ENCODE measurements at places on chromosomes 1 and 21.

GRCh38 chr1:220189750-220190347, 82.4 kb downstream of the RAB3GAP2 start:
- no peak for DNase-seq

- no peak for DNase-seq
These were observed 49.4 kb downstream of the LGR6 start for GRCh38 chr1:202243006-202243405.

DNA sequence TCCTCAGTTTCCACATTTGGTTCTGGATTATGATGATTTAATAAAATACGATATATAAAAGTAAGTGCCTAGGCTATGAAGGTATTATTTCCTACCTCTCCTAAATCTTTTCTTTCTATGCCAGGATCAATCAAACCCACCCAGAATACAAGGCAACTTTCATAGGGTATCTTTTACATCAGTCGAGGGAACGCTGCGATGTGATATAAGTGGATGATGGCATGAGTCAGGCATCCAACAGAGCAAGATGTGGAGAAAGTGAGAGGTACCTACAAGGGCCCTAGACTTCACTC, 781 bp downstream of the TTLL7 start:
- no peak for DNase-seq

- no peak for DNase-seq
These were observed 88.6 kb upstream of the GNG12 start for GRCh38 chr1:67921725-67922489.

GRCh38 chr1:60716472-60716871, 365.9 kb upstream of the NFIA start:
- DNase-seq = no peak

DNA sequence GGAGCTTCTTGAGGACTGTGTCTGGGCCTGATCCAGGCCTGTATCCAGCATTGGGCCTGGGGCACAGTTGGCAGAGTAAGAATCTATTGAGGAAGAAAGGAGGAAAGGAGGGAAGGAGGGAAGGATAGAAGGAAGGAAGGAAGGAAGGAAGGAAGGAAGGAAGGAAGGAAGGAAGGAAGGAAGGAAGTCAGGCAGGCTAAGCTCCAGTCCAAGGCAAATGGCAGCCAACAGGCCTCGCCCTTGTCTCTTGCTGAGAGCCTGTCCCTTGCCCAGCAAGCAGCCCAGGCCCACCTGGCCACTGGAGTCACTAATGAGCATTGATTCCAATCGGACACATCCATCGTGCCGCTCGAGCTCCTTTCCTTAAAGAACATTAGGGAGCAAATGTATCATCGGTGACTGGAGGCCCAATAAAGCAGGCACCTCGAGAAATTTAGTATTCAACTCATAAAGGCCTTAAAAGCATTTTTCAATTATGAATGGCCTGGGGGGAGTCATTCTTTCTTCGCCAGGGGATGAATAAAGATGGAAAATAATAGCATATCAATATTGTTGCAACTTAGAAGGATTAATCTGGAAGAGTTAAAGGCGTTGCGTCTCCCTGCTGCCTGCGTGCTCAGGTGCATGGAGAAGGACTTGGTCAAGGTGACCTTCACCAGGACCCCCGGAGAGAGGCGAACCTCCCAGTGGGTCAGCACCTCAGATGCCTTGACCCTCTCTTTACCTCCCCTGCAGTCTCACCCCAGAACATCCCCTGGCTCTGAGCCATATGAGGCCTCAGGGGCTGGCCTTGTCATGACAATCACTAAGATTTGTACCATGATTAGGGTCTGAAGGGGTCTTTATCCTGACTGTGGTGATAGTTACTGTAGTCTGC, 144.5 kb upstream of the RUNX3 start:
- DNase-seq = no peak

- DNase-seq = no peak
These were observed 167.4 kb downstream of the HHAT start for GRCh38 chr1:210496063-210496462.

DNA sequence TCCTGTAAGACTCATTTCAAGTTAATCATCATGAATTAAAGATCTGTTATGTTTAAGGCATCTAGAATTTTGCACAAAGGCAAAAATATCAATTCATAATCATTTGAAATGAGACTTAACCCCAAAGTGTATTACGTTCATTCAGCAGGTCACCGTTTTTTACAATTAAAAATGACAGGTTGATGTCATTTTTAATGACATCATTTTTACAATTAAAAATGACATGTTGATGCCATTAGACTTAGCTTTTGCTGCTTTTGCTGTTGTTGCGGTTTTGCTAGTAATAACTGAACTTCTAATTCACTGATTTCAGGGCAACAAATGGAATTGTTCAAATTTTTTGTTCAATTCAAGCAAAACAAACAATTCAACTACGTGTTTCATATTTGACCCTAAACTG, 17.0 kb downstream of the PRMT6 start:
- DNase-seq = no peak

DNA sequence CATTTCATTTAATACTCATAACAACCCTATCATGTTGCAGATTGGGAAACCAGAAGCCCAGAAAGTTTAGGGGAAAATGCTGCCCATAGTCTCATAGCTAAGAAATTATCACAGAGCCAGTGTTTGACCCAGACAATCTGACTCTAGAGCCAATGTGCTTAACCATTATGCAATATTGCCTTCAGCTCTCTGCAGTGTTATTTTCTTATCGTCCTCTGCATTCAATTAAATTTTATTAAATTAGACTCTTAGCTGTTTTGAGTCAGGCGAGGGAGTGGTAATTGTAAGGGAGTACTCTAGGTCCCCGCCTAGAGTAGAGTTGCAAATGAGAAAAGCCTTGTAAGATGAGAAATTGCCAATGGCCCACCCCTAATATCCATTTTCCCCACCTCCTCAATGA, 191.1 kb downstream of the TTLL7 start:
- DNase-seq = no peak

DNA sequence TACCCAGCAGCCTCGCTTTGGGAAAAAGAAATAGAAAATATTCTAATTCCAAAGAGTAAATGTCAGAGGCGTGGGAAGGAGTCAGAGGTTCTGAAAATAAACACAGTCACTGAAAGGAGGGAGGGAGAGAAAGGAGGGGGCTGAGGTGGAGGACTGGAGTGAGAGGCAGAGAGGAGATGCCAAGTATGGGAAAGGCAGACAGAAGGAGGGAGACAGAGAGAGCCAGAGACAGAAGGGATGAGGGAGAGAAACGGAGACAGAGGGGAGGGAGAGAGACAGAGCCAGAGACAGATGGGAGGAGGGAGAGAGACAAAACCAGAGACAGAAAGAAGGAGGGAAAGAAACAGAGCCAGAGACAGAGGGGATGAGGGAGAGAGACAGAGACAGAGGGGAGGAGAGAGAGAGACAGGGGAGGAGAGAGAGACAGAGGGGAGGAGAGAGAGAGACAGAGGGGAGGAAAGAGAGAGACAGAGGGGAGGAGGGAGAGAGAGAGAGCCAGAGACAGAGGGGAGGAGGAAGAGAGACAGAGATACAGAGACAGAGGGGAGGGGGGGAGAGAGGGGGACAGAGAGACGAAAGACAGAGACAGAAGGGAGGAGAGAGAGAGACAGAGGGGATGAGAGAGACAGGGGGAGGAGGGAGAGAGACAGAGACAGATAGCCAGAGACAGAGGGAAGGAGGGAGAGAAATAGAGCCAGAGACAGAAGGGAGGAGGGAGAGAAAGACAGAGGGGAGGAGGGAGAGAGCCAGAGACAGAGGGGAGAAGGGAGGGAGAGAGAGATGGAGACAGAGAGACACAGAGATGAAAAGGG, 525.5 kb downstream of the MATN1 start:
- DNase-seq = no peak

DNA sequence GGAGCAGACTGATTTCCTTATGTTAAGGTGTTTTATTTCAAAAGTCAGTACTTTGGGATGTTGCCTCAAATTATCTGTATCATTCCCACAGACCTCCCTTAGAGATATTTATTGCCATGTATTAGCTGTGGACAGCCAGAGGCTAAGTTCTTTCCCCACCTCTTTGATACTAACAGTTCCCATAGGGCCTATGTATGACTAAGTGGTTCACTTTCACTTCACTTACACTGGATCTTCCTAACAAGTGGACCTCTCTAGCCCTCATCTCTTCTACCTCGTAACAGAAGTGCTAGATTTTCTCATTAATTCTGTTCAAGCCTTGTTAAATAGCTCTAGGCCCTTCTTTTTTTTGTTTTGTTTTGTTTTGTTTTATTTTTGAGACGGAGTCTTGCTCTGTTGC, 6.2 kb downstream of the TRAF5 start:
- no peak for DNase-seq

DNA sequence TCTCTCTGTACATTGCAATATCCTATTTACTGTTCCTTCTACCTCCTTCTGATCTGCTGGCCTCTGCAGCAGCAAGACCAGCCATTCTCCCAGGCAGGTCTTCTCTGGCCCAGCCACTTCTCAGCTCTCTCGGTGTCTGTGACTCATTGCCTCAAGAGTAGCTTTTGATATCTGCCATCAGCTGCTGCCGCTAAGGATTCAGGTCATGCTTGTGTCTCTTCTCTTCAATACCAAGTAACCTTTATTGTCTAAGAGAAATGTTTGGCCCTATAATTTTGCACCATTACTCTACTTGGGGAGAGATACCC, 101.8 kb downstream of the TMEM53 start:
- DNase-seq = no peak

GRCh38 chr21:39721885-39722284, 23.1 kb upstream of the IGSF5 start:
- DNase-seq = no peak

DNA sequence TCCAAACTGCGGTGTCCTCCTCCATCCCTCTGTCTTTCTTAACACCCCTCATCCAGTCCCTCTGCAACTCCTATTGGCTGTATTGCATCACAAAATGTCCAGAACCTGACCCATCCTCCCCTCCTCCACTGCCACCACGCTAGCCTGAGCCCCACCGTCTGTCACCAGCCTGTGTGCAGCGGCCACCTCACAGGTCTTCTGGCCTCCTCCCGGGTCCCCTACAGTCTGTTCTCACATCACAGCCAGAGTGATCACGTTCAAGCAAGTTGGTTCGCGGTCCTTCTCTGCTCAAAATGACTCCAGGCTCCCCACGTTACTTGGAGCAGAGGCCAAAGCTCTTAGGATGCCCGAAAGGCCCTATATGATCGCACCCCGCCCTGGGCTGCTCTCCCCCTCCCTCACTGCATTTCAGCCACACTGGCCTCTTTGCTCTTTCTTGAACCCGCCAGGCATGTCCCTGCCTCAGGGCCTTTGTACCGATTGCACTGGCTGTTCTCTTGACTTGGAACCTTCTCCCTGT, 2.4 kb upstream of the PADI4 start:
- DNase-seq = no peak

- DNase-seq = no peak
These were observed 7.0 kb downstream of the GPR37L1 start for GRCh38 chr1:202129453-202130296.

GRCh38 chr1:47529520-47530098, 91.8 kb downstream of the FOXD2 start:
- DNase-seq = no peak

- no peak for DNase-seq
These were observed 1.5 kb downstream of the L1TD1 start for GRCh38 chr1:62196086-62196690.

- DNase-seq = peak; percentile 13
These were observed 1.7 kb upstream of the TNFRSF9 start for GRCh38 chr1:7942214-7942921.

- DNase-seq = no peak
These were observed 687.7 kb downstream of the PTPRU start for GRCh38 chr1:29924017-29924431.

- no peak for DNase-seq
These were observed 3.9 kb upstream of the LEFTY2 start for GRCh38 chr1:225944951-225945350.

DNA sequence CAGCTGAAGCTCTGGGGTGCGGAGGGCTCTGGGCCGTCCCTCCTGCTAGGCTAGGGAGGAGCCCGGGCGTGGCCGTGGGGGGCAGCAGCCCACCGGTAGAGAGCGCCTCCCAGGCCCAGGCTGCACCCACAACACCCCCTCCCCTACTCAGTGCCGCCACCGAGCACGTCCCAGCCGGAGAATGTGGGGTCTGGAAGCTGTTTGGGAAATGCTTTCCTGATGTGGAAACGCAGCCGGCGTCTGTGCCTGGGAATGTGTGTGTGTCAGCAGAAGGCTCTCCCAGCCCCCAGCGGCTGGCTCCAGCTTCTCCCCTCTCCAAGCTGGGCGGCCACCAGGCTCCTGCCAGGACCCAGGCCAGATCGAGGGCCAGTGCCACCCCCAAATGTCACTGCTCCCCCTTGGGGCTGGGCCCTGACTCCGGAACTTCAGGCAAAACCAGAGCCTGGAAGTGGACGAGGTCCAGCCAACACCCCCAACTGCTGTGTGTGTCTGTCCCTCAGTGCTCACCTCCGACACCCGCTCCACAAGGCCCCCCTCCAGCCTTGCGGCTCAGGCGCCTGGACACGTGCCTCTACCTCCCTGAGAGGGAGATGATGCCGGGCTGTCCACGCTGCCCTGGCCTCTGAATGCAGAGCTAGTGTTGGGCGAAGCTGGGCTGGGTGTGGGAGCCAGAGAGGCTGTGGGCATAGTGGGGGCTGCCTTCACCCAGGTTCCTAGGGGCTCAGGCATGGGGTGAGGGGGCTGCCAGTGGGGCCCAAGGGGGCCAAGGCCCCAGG, 74.7 kb downstream of the MEGF6 start:
- DNase-seq = no peak

GRCh38 chr1:38053416-38054091, 7.0 kb upstream of the POU3F1 start:
- no peak for DNase-seq

DNA sequence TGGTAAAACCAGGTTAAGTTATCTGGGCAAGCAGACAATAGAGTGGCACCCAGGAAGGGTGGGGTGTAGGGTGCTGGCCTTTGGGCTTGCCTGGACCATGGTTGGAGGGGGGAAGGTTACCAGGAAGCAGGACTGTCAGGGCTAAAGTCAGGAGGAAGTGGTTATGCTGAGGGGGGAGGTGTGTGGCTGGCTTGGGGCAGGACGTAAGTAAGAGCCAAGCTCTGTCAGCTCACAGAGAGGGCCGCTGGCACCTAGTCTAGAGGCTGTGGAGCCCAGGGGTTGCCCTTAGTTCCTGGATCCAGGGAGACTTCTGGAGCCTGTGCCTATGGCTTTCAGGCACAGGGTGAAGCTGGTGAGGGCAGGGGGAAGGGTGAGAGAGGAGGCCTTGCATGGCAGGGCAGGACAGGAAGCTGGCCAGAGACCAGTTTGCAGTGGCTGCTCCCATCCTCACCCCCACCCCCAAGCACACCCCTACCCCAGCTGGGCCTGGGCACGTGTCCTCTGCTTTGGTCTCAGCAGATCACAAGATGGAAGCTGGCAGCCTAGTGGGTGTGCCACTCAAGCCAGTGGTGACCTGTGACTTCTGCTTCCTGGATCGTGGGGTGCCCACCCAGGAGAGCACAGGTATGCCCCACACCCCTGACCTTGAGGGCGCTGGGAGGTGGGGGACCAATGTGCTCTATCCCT, 20.5 kb upstream of the SMYD3 start:
- no peak for DNase-seq

- no peak for DNase-seq
These were observed 42.7 kb downstream of the HUNK start for GRCh38 chr21:31915566-31915965.

GRCh38 chr21:21714426-21714825, 716.2 kb downstream of the NCAM2 start:
- DNase-seq = no peak
